ENCODE measurements at places on chromosomes 1 and 21.

- DNase-seq: no peak
Observed at GRCh38 chr1:186187601-186188000, 187.5 kb downstream of the TPR start.

DNA sequence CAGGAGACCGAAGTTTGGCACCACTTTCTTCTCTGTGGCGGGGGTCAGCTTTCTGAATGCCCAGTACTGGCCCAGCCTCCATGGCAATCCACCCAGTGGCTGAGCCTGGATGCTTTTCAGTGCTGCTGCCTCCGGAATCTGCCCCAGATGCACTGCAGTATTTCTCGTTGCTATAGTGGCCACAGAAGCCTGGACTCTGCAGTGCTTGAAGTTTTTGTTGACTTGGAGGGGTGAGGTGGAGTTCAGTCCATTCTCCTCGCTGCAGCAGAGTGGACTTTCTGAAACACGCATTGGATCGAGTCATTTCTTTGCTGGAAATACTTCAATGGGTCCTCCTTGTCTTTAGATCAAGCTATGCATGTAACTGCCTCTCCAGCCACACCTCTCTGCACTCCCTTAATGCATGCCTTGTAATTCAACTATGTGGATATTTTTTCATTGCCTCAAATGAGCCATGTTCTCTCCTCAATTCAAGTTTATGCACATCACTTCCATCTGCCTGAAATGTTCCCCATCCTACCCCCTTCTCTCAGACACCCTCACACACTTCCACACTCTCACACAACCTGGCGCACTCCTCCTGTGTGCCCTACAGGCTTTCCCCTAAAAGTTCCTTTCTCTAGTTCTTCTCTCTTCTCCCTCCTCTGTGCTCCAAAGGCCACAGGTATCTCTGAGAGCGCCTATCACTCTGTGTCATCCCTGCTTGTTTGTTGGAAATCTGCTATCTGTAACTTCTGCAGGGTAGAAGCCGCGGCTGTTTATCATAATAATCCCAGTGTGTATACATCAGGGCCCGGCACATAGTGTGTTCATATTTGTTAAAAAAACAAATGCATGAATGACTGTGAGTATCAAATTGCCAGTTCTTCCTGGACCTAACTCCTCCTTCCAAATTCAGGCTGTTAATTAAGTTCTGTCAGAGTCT, 16.5 kb downstream of the ADAM30 start:
- DNase-seq: no peak

GRCh38 chr1:8392522-8392921, 74.6 kb downstream of the SLC45A1 start:
- no peak for DNase-seq

DNA sequence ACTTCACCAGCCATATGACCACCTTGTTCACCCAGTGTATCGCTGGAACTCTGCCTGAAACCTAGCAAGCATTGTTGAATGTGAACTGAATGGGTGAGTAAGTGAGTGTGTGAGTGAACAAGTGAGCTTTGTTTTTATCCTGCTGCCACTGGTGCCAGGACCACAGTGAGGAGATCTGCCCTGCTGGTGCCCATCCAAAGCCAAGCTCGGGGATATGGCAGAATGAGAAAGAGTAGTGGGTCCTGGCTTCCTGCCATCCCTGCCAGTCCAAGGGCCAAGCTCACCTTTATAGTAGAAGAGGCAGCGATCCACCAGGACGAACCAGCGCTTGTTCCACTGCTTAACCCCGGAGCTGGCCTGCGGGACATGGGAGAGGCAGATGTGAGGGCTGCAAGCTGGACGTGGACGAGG, 53.4 kb upstream of the GOLT1A start:
- DNase-seq: no peak

GRCh38 chr21:38712071-38712470, 93.7 kb upstream of the ETS2 start:
- DNase-seq: peak; percentile 72

GRCh38 chr1:173205146-173206051, 1.7 kb downstream of the TNFSF4 start:
- DNase-seq: no peak

DNA sequence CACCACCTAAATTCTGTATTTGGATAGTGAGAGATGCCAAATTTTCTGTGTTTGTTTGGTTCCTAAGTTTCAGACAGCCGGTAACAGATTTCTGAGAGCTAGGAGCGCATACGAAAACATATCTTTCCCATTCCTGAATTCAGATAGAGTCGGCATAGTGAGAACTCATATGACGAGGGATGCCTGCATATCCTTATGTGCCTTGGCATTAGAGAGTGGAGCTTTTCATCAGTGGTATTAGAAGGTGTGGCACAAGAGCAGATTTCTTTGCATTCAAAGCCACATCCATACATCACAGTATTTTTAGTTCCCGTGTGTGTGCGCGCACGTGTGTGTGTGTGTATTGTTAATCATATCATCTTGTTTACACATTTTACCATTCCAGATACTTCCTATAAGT, 85.8 kb downstream of the ATP5PO start:
- no peak for DNase-seq

DNA sequence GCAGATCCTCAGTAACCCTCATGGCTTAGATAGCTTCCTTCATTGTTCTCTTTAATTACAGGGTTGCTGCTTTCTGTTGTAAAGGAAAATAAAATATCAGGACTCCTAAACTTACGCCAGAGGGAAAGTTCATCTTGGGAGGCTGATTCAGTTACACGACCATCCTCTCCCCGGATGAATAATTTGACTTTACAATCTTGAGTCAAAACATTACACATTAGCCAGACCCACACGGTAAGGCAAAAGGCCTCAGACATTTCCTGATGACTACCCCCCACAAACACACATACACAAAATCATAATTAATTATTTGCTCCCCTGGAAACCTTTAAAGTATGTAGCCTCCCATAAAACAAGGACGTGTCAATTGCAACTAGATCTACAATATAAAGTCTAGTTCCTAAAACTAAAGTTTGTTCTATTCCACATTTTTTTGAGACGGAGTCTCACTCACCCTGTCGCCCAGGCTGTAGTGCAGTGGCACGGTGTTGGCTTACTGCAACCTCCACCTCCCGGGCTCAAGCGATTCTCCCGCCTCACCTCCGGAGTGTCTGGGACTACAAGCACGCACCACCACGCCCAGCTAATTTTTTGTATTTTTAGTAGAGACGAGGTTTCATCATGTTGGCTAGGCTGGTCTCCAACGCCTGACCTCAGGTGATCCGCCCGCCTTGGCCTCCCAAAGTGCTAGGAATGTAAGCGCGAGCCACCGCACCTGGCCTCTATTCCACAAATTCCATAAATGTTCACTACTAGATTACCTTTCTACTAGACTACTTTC, 830 bp upstream of the PRDX1 start:
- DNase-seq: no peak

DNA sequence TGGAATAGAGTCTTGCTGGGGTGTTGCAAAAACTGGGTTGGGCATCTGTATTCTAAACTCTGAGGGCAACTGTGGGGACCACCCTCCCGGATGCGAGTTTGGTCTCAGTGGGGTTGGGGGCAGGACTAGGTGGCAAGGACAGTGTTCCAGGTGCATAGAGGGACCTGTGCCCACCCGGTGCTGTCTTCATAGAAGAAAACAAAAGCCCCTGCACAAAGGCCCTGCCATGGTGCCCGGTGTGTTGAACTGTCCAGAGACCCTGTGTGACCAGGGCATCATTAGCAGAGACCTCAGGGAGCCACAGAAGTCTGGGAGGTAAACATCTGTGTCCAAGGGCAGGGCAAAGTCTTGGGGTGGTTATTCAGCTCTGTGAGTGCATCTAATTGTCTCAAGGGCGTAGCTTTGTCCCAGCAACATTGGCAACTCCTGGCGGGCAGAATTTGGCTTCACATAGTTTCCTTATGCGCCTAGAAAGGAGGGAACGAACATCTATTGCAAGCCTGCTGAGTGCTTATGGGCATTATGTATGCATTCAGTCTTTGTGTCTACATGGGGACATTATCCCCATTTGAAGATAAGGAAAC, 72.2 kb upstream of the IFFO2 start:
- no peak for DNase-seq

- DNase-seq: no peak
Observed at GRCh38 chr1:3773572-3774275, 1.2 kb downstream of the SMIM1 start.

DNA sequence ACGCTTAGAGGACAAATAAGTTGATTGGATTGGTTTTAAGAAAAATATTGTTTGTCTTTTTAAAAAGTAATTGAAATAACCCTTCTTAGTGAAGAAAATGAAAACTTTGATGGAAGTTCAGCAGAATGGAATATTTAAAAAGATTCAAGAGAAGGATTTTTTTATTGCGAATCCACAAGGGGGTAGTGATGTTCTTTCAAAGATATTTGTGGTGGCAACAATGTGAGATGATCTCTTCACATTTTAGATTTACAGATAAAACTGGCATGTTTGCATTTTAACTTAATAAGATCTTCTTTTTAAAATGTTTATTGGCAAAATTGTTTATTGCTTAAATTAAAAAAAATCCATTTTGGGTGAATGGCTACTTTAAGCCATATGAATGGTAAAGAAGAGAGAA, 8.9 kb downstream of the CAMTA1 start:
- no peak for DNase-seq

DNA sequence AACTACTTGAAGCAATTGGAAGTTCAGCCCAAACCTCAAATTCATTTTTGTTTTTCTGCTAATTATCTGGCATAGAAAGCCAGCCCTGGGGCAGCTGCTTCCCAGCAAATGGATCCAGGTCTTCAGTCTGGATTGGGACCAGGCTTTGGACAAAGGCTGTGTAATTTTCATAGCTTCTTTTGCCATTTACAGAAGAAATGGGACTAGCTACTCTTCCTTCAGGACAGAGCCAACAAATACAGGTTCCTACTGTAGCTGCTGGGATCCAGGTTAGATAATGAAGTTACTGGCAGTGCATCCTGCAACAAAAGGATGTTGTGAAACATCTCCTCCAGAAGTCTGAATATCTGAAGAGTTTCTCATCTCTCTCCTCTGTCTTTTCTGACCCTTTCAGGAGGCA, 171.5 kb upstream of the CAMK1G start:
- no peak for DNase-seq

DNA sequence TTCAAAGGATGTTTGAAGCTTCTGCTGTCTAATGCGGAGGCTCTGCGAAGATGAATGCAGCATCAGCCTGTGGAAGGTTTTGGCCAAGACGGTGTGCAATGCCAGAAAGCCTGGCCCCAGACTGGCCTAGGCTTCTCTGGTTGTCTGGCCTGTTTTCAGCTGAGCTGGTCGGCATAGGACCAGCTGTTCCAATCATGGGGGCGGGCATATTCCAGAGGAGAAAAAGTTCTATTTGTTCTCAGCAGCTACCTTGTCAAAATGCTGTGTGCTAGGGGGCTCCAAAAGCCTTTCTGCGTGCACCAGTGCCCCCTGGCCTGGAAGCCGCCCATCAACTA, 57.6 kb downstream of the TGFB2 start:
- DNase-seq: no peak

DNA sequence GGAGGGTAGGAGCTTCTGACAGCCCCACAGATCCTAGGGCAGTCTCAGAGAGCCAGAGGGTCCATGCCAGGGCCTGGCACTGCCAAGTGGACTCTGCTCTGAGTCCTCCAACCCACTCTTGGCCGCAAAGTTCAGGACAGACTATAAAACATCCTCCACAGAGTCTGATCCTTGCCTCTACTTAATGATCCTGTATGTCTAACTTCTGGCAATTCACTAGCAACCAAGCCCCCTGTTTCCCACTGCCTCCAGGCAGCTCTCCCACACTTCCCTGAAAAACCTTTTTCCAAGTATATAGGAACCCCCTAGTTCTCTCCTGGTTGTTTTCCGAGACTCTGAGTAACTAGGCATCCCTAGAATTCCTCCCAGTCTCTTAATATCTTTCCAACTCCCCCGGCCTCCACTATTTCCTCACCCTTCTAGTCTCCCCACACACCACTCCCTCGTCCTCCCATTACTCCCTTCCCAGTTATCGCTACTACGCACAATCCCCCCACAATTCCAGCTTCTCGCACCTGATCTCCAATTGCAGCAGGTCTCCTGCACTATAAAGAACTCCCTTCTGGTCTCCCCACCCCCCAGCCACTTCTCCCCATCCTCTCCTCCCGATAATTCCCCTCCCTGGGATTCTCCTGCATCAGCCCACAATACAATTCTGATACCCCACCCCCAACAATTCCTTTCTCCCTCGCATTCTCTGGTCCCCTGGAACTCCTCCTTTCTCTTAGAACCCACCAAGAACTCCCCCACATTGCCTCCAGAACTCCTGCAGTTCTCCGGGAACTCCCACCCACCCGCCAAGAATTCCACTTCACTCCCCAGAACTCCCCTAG, 574 bp downstream of the IGSF9 start:
- DNase-seq: no peak

GRCh38 chr21:16357994-16358393, 628.2 kb downstream of the USP25 start:
- no peak for DNase-seq

GRCh38 chr1:101567582-101568189, 330.9 kb downstream of the S1PR1 start:
- peak; percentile 16 for DNase-seq

DNA sequence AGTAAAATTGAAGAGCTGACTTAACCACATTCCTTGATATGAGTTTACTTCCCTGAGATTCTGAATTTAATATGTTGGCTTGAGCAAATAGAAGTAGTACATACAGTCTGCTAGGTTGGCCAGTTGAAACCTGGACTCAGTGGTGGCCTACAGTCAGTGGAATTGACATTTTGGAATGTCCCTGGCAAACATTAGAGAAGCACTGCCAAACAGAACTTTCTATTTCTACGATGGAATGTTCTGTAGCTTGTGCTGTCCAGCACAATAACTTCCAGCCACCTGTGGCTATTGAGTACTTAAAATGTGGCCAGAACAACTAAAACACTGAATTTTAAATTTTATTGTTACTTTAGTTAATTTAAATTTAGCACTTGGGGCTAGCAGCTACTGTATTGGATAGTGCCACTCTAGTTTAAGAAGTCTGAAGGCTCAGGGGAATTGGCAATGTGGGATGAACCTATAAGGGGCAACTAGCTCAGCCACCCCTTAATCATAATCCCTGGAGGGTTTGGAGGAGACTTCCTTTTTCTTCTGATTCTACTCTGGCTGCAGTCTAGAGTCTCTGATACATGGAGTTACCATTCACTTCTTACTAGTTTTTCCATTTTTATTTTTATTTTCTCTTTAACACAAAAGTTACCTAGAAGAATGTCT, 10.3 kb upstream of the TEDDM1 start:
- DNase-seq: no peak

Measured in NT2/D1 (cell line).